Inflammatory macrophage treated with lipopolysaccharide for 4 hours (primary cell): ENCODE measurements at places on chromosomes 4 and X.
A peak's percentile ranks its signal among the peaks of the same experiment; 100 is the strongest.

GRCh38 chr4:152831416-152831815 is 51.7 kb downstream of the ARFIP1 start:
- no peak for DNase-seq

- DNase-seq, result no peak
Measured at GRCh38 chr4:6474053-6474568, 1.7 kb upstream of the PPP2R2C start.

DNA sequence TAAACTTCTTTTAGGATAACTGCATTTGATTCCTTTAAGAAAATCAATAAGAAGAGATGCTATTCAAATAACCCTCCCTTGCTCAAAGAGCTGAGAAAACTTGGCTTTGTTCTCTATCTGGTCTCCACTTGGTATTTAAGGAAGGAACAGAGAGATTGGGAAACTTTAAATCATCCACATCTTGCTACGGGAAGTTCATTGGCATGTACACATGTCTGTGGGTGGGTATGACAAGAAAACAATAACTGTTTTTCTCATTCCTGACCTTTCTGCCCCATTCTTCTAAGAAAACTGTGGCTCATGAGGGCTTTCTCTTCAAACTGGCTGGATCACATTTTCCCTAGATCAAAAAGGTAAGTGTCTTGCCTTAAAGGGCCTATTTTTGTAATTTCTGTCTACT is 6.0 kb downstream of the SEL1L3 start:
- DNase-seq, result peak; percentile 90

GRCh38 chr4:147546349-147546748 is 65.5 kb downstream of the EDNRA start:
- DNase-seq, result no peak

- no peak for DNase-seq
Measured at GRCh38 chr4:54066718-54067129, 2.3 kb upstream of the CHIC2 start.

DNA sequence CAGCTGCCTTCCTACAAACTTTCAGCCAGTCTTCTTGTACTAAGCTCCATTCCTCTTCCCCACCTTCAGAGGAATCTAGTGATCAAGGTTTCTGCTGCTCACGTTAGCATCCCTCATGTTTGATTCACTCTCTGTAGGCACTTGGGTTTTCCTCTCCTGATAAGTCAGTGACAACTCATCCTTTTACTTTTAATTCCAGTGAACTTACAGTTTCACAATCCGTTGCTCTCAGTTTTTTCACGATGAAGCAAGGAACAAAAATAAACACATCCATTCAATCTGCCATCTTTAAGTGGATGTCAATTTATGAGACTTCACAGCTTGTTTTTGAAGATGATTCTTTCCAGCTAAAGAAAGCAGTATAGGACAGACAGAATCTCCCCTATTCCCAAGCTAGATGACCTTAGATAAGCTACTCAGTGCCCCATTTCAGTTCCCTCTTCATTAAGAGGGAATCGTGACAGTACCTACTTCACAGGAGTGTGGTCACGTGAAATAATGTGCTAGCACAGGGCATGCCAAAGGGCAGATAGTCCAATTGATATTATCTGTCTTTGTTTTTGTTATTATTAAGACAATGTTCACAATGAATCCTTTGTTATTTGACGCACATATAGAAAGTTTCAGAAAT is 234.3 kb downstream of the PALLD start:
- peak; percentile 68 for DNase-seq

GRCh38 chr4:3676196-3676595 is 90.0 kb upstream of the ADRA2C start:
- DNase-seq, result no peak

DNA sequence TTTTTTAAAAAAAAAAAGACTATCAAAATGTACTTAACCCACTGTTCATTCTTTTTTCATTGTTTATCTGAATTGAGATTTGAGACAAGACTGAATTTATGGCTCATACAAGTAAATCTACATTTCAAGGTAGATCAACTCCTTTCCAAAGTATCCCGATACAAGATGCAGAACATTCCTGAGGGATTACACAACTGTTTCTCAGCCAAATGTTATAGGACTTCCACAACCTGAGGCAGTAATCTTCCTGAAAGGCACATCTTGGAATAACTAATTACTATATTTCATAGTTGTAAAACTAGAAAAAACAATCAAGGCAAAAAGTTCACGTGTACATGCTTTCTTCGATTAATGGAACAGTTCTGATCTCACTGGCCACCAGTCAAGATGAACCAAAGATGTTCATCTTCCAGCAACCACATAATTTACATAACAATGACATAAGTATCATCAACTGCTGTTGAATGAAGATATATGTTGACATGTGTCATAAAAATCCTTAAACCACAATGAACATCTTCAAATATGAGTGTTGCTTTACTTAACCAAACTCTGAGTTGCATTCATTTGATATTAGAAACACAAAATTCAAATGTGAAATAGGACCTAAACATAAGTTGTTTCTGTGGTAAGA is 225.2 kb upstream of the DKK2 start:
- no peak for DNase-seq

GRCh38 chrX:150314186-150314585 is 48.9 kb upstream of the MAMLD1 start:
- no peak for DNase-seq

- DNase-seq, result peak; percentile 13
Measured at GRCh38 chrX:16931371-16931770, 15.1 kb upstream of the REPS2 start.

DNA sequence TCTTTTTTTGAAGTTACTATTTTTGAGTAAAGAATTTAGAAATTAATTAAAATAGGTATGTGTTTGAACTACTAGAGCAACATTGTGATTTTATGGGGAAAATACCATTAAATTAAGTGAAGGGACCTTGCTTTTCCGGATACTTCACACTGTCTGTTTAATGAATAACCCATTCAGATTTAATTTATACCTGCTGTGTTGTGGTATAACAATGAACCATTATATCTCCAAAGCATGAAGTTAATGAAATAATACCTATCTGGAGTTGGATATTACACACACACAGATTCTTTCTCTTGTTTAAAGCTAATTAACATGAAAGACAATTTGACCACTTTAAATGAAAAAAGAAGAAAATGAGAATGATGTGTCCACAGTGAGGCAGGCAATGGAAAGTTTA is 195.0 kb upstream of the GPRIN3 start:
- no peak for DNase-seq

DNA sequence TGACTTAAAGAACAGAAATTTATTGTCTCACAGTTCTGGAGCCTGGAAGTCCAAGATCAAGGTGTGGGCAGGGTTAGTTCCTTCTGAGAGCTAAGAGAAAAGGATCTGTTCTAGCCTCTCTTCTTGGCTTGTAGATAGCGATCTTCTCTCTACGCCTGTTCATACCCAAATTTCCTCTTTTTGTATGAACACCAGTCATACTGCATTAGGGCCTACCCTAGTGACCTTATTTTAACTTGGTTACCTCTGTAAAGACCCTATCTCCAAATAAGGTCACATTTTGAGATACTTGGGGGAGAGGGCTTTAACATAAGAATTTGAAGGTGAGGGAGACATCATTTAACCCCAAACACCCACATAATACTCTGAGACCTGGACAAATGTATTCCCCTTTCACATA is 55.6 kb upstream of the SPP1 start:
- DNase-seq, result no peak

GRCh38 chrX:56804867-56805266 is 75.8 kb downstream of the NBDY start:
- DNase-seq, result no peak

- DNase-seq, result peak; percentile 79
Measured at GRCh38 chr4:107913283-107913899, 18.0 kb upstream of the CYP2U1 start.

DNA sequence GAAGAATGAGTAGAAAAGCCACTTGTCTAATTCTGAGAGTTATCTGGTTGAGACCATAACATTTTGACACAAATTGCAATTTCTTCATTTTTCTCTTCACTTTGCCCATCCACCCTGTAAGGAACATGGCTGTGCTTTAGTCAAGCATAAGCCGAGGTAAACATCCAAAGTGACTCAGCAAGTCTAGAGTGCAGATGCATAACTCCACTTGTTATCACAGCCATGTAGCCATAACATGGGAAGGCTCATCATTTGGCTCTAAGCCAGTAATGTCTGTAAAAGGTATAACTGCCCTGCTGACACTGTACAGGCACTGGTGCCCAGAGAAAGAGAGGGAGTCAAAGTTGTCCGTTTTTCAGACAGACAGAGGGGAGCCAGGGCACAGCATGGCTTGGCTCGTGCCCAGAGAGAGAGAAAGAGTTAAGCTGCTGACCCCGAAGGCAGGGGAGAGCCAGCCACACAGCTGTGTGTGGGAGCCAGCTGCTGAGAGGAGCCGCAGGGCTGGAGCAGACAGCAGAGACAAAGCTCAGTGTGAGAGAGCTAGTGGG is 76.9 kb upstream of the EXOC1L start:
- no peak for DNase-seq

GRCh38 chr4:136651278-136651667 is 881.0 kb downstream of the PCDH18 start:
- DNase-seq, result no peak

DNA sequence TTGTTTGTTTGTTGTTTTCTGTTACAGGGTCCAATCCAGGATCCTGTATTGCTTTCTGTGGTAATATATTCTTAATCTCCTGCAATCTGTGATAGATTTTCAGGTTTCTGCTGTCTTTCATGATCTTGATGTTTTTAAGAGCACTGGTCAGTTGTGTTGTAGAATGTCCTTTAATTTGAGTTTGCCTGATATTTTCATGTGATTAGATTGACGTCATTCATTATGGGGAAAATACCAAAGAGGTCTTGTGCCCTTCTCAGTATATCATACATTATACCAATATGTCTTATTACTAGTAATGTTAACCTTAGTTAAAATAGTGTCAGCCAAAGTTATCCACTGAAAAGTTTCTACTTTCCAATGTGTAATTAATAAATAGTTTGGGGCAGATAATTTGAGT is 929.3 kb downstream of the PCDH19 start:
- no peak for DNase-seq

DNA sequence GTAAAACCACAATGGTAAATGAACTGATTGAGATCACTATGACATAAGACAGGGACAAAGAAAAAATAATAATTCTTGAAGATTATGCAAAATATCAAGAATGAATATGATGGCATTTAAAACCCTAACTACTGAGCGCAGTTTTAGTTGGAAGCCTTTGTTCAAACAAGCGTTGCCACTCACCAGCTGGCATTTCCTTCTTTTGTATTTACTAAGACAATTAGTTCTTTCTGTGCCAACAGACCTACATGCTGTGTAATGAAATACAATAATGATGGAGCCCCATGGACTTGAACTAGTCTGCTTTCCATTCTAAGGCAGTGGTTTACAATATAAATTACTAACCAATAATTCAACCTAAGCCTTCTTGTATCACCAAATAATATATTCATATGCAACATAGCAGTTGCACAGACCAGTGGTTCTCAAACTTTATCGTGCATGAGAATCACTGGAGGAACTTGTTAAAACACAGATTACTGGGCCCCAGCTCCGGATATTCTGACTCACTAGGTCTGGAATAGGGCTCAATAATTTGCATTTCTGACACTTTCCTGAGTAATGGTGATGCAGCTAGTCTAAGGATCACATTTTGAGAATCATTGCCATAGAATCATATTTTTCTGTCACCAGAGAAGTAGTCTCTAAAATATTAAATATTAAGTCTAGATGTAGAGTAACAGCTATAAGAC is 196.4 kb upstream of the MAGEB18 start:
- DNase-seq, result no peak

- DNase-seq, result no peak
Measured at GRCh38 chrX:27996132-27996531, 14.9 kb upstream of the DCAF8L1 start.

DNA sequence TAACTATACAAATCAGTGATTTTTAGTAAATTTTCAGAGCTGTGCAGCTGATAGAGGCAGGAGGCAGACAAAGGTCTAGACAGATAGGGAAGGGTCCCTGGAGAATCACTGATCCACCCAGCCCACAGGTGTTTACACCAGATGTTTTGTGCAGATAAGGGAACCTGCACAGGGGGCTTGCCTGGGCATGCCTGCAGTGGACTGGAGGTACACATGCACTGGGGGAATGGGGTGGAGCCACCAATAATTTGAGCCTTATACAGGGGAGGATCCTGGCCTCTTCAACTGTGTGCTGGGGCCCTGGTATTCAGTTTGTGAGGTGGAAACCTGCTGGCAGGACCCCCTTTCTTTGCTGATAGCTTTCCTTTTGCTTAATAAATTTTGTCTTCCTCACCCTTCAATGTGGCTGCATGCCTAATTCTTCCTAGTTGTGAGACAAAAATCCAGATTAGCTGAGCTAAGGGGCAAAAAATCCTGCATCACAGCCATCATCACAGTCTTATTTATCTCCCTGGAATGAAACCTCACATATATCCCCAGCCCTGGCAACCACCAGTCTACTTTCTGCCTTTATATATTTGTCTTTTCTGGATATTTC is 102.8 kb downstream of the KDM6A start:
- DNase-seq, result no peak

GRCh38 chr4:8854016-8854415 is 17.6 kb downstream of the HMX1 start:
- DNase-seq, result no peak

- no peak for DNase-seq
Measured at GRCh38 chrX:64570204-64570603, 175.0 kb upstream of the MTMR8 start.

DNA sequence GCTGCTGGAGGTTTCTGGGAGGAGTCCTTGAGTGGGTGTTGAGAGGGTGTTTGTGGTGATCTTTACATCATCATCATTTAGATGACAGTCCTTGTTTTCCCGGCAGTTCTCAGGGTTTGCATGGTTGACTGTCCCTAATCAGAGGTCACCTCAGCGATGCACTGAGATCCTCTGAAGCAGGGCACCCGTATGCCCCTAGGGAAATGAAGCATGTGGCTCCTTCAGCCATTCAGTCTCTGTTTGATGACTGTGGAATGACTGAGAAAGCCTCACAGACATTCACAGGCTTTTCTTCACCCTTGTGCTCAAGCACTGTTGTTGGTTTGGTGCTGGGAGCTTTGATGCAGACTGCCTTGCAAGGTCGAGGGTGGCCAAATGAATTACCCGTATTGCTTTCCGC is 474.7 kb downstream of the SPRY1 start:
- peak; percentile 15 for DNase-seq

DNA sequence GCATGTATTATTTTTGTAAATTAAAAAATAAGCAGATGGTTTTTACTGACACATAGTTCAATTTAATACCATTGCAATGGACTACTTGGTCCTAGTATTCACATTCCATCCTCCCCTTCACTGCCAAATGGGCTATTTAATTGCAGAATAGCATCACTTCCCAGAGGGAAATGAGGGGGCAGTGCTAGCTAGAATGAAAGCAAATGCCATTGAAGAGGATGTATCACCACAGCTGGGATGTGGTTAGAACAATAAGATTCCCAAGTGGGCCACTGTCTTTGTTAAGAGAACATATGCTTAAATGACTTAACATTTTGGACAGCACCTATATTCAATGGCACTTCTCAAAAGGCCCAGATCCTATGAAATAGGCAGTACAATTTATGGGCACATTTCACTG is 224.7 kb downstream of the RBMX2 start:
- DNase-seq, result no peak

DNA sequence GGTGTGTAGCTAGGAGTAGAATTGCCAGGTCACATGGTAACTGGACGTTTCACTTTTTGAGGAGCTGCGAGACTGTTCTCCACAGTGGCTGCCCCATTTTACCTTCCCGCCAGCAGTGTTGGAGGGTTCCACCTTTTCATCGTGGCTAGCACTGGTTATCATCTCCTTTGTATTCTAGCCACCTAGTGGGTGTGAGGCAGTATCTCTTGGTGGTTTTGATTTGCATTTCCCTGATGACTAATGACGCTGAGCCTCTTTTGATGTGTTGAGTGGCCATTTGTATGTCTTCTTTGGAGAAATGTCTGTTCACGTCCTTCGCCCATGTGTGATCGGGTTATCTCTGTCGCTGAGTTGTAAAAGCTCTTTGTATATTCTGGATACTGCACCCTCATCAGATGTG is 10.6 kb downstream of the ABCD1 start:
- peak; percentile 17 for DNase-seq
